Anterior cingulate cortex (tissue), 58 donors: ENCODE measurements at places on chromosomes 1 and 21.

GRCh38 chr1:6098303-6099215, 52.9 kb downstream of the KCNAB2 start:
- DNase-seq, result no peak

GRCh38 chr1:42175314-42176054, 10.9 kb upstream of the GUCA2A start:
- no peak for DNase-seq

GRCh38 chr1:212215910-212216309, 69.3 kb upstream of the PPP2R5A start:
- no peak for DNase-seq

DNA sequence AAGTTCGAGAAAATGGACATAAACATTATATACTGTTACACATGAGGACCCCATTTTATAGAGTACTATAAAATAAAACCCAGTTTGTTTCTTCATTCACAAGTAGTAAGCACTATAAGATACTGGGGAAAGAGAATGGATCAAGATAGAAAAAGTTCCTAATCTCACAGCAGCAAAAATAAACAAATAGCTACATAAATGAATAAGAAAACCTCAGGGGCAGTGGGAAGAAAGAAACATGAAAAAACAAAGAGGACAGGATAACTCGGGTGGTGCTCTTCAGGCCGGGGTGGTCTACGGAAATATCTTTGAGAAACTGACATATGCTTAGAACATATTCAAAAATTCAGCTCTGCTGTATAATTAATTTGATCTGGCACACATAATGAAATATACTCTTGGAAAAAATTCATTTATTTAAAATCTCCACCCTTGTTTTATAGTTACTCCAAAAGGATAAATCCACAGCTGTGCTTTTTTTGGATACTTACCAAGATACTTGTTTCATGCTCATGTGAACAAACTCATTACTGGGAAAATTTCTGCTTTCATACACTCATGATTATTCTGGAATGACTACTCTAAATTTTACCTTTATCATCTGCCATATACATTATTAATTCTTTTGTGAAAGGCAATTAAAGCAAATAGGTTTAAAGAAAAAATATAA, 20.0 kb downstream of the CEP170 start:
- DNase-seq, result no peak

DNA sequence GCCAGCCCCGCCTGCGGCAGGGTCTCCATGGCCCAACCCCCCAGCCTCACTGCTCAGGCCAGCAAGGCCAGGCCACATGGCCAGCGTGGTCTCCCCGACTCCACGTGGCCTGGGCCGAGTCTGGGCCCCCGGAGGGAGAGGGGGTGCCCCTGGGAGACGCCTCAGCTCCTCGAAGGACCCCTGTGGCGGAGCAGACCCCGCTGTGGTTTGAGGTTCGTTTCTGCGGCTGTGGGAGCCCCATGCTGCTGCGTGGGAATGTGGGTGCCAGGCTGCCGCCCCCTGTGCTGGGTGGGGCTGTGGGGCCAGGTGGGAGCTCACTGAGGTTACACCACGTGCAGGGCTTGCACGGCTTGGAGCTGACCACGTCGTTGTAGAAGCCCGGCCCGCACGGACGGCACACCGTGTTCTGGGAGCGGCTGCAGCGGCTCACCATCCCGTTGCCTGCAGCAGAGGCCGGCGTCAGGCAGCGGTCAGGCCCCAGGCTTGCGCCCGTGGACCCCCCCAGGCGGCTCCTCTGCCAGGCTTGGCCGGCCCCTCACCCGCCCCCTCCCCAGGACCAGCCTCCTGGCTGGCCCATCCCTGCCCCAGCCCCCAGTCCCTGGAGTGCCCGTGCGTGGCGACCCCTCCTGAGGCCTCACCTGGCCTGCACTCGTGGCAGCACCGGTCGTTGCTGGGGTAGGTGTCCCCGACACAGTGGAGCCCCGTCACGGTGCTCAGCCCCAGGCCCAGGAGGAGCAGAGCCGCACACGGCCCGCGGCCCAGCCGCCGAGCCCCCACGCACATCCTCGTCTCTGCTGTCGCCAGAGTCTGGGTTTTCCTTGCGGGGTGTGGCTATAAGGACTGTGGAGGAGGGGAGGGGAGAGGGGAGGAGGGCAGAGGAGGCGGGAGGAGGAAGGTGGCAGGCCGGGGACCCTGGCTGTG, at the start of gene TNFRSF4:
TSS of gene TNFRSF4 (minus strand) at position 809 of the 921 bp plus-strand sequence. CDS start at position 783, 26 bp downstream.
- DNase-seq, result no peak
